ENCODE measurements at places on chromosomes 11 and 22. TPM values are rescaled to one million over a fixed set of nuclear protein-coding genes. Genes with fewer than 3 reads are reported as not detected.

GRCh38 chr22:38131399-38131798 is 20.9 kb upstream of the BAIAP2L2 start:
- no peaks in the 10 kb centered on the region for H3K27me3 ChIP-seq
- H3K4me1 ChIP-seq = peaks cover 4% of the 10 kb centered on the region
- H3K4me3 ChIP-seq = no peak overlapping the region
- DNase-seq = no peak

DNA sequence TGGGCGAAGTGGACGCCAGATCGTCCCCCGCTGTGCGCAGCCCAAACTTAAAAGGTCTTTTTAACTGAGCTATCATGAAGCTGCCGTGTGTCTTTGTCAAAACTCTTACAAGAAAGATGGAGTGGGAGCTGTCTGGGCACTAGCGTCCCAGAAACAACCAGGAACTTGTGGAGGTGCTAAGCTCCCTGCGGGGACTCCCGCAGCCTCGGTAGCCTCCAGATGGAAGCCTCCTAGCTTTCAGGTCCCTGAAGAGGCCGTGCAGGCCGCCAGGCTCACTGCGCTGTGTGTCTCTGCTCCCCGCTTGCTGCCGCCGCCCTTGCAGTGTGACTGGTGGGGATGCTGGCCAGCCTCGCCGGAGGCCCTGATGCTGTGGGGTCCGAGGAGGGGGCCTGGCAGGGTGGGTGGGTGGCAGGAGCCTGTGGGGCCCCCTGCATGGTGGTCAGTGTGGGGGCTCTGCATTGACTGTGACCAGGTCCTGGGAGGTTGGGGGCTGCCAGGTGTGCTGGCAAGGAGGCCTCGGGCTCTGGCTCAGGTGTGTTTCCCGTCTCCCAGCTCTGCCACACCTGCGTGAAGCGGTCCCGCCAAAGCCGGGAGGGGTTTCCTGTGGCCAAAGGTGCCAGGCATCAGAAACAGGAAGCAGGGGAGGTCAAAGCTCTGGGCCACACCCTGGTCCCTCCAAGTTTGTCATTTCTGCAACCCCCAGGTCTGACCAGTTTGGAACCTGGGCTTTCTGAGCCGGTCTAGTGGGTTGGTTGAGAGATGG is 1.2 kb downstream of the TRABD start:
- no peaks in the 10 kb centered on the region for H3K36me3 ChIP-seq
- no peaks in the 10 kb centered on the region for H3K27me3 ChIP-seq
- no peak overlapping the region for H3K27ac ChIP-seq
- DNase-seq = no peak
- peak overlapping the region; percentile 90 for H3K4me3 ChIP-seq
- peaks cover 12% of the 10 kb centered on the region for H3K4me1 ChIP-seq

KRTAP5-11 gene
- total RNA-seq = not detected

DNA sequence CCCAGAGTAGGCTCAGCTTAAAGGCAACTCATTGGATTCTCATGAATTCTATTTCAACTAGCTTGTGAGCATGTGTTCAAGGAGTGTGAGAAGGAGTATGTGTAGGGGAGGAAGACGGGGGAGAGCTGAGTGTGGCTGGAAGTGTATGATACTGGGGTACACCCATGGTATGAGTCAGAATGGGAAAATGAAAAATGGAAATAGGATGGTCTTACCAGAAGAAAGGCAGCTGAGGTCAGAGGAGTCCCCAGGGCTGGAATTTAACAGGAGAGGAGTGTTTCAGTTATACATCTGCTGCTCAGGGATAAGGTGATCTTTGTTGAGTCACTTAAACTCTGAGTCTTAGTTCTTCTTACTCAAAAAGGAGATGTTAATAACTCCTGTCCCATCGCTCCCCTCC is 6.7 kb upstream of the ADAMTS15 start:
- H3K4me3 ChIP-seq = no peak overlapping the region
- H3K27ac ChIP-seq = no peak overlapping the region
- no peaks in the 10 kb centered on the region for H3K36me3 ChIP-seq
- peaks cover 3% of the 10 kb centered on the region for H3K27me3 ChIP-seq

DNA sequence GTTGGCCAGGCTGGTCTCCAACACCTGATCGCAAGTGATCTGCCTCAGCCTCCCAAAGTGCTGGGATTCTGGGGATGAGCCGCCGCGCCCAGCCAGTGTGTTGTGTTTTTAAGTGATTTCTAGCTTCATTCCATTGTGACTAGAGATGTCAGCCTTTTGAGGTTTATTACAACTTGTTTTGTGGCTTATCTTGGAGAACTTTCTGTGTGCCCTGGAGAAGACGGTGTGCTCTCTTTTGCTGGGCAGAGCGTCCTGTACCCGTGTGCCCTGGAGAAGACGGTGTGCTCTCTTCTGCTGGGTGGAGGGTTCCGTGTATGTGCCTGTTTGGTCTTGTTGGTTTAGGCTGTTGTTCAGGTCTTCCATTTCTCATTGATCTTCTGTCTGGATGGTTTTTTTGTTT is 12.5 kb downstream of the SELENOO start:
- DNase-seq = no peak
- no peak overlapping the region for H3K4me3 ChIP-seq
- H3K4me1 ChIP-seq = peaks cover 5% of the 10 kb centered on the region
- peaks cover 28% of the 10 kb centered on the region for H3K36me3 ChIP-seq
- H3K27me3 ChIP-seq = peaks cover 4% of the 10 kb centered on the region

- no peak overlapping the region for H3K4me3 ChIP-seq
- H3K27me3 ChIP-seq = no peaks in the 10 kb centered on the region
- H3K36me3 ChIP-seq = no peaks in the 10 kb centered on the region
- no peaks in the 10 kb centered on the region for H3K4me1 ChIP-seq
These were observed 22.6 kb upstream of the HIPK3 start for GRCh38 chr11:33234397-33235190.

OR51I1 gene
- not detected for total RNA-seq

DNA sequence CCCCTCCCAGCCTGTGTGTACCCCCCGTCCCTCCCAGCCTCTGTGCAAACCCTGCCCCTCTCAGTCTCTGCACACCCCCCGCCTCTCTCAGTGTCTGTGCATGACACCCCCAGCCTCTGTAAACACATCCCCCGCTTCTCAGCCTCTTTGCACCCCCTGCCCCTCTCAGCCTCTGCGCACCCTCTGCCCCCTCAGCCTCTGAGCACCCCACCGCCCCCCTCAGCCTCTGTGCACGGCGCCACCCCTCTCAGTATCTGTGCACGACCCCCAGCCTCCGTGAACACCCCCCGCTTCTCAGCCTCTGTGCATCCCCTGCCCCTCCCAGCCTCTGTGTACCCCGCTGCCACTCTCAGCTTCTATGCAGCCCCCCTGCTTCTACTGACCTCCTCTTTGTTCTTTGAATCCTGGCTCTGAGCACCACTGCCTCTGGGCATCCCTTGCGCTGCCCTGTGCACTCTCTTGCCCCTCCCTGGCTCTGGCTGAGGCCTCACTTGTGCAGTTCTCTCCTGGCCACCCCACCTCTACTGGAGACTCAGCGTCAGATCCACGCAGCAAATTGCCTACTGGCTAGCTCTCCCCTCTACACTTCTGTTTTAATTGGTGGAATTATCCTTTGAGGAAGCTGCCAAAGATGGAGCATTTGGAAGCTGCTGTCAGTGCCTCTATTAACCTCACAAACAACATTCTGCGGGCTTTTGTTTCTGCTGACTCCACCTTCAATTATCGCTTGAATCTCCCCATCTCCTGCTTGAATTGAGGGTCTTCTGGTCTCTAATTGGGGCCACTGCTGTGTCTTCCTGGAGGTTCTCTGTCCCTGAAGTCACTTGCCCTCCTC is 838.6 kb downstream of the TBC1D22A start:
- H3K36me3 ChIP-seq = no peaks in the 10 kb centered on the region
- H3K27ac ChIP-seq = no peak overlapping the region
- no peak overlapping the region for H3K4me3 ChIP-seq
